Renal cortex interstitium (tissue), 15 donors: ENCODE measurements at places on chromosomes 12 and 14. TPM values are rescaled to one million over a fixed set of nuclear protein-coding genes. Genes with fewer than 3 reads are reported as not detected.

Gene BIN2
- polyA plus RNA-seq = 2.3 TPM

Gene GNB3
- 5.9 TPM for polyA plus RNA-seq

Gene TAS2R8
- polyA plus RNA-seq = not detected

Gene COL2A1
- polyA plus RNA-seq = 46.4 TPM

Gene SIX6
- polyA plus RNA-seq = not detected

Gene SLC6A15
- polyA plus RNA-seq = 0.80 TPM

Gene CTSG
- 0.79 TPM for polyA plus RNA-seq

Gene ALDH2
- polyA plus RNA-seq = 97.2 TPM

Gene GPD1
- 65.6 TPM for polyA plus RNA-seq

Gene NANOG
- 0.53 TPM for polyA plus RNA-seq

Gene DAO
- 0.75 TPM for polyA plus RNA-seq

Gene IQSEC3
- 10.4 TPM for polyA plus RNA-seq
